Activated T-cell treated with anti-CD3 and anti-CD28 coated beads, Interleukin-2, amount 50 U/mL, for 1 hour (primary cell): ENCODE measurements at places on chromosomes 3 and 15.

- no peak for DNase-seq
These were observed 48.6 kb downstream of the UNC13C start for GRCh38 chr15:54026891-54027290.

- no peak for DNase-seq
These were observed 26.0 kb downstream of the DCBLD2 start for GRCh38 chr3:98875535-98875934.

DNA sequence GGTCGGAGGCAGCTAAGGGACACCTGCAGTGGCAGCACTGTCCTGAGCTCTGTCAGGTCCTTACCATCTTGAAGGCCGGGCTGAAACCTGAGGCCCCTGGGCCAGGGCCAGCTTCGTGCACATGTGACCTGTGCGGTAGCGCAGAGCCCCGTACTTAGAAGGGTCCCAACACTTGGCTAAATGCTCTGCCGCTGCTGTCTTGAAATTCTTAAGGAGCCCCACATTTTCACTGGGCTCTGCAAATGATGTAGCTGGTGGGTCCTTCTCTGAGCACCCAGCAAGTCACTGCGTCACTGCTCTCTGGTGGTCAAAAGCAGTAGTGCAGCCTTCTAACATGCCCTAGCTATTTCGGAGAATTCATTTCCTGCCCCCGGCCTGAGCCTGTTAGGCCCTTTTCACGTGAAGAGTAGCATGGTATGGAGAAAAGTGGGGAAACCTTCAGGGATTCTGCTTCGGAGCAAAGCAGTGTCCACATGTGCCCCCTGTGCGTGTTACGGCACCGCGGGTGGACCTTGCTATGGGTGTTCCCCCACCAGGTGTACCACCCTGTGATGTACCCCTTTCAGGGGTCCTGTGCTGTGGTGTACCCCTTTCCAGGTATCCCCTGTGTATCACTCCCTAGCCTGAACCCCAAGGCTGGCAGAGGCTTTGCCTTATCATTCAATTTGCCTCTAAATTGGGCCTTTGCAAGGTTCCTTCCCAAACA is 79.7 kb downstream of the TMEM266 start:
- peak; percentile 57 for DNase-seq

- no peak for DNase-seq
These were observed 30.4 kb downstream of the PSTPIP1 start for GRCh38 chr15:77025083-77025901.

GRCh38 chr3:129004639-129005295 is 3.7 kb downstream of the EFCC1 start:
- no peak for DNase-seq

DNA sequence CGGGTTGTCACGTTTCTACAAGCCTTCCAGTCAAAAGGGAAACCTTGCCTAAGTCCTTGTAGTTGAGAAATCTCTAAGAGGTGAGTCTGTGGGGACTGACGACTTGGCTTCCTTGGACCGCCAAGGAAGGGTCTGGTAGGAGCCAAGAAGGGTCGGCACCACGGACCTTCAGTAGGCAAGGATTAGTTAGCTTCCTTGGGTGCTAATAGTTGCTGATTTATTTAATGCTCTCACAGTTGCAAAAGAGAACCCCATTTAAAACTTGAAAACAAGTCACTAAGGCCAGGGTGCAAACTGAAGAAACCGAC is 361 bp upstream of the LCMT2 start:
- no peak for DNase-seq

- no peak for DNase-seq
These were observed 75.6 kb downstream of the ADAMTS17 start for GRCh38 chr15:100266166-100266565.

GRCh38 chr15:26891448-26892181 is 24.8 kb downstream of the GABRA5 start:
- DNase-seq: no peak

DNA sequence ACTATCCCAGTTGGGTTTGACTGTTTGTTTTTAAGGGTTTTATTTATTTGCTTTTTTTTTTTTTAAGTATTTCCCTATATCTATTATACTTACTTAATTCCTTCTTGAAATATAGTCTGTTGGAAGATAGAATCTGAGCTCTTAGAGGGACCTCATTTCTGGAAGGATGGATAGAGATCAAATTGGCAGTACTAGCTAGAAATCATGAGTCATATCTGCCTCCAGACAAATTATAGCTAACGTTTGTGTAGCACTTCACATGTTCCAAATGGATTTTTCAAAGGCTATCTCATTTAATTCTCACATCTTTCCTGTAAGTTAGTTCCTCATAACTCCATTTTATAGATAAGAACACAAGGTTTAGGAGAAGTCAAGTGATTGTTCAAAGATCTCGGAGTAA is 384.7 kb downstream of the ZIC1 start:
- no peak for DNase-seq

DNA sequence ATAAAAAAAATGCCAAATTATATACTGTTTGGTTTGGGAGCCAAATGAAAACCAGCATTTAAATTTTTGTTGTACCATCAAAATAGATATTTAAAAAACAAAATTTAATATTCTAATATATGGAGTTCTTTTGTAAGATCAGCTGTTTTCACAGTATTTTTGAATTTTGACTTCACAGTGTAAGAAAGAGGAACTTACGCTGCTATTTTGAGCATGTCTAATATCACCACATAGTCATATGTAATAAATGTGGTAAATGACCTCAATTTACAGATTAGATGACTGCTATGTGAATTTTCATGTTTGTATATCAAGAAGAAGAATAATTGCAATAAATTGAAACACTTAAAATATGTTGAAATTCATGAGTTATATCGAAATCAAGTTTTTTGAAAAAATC is 189.6 kb downstream of the ARRDC4 start:
- DNase-seq: no peak

DNA sequence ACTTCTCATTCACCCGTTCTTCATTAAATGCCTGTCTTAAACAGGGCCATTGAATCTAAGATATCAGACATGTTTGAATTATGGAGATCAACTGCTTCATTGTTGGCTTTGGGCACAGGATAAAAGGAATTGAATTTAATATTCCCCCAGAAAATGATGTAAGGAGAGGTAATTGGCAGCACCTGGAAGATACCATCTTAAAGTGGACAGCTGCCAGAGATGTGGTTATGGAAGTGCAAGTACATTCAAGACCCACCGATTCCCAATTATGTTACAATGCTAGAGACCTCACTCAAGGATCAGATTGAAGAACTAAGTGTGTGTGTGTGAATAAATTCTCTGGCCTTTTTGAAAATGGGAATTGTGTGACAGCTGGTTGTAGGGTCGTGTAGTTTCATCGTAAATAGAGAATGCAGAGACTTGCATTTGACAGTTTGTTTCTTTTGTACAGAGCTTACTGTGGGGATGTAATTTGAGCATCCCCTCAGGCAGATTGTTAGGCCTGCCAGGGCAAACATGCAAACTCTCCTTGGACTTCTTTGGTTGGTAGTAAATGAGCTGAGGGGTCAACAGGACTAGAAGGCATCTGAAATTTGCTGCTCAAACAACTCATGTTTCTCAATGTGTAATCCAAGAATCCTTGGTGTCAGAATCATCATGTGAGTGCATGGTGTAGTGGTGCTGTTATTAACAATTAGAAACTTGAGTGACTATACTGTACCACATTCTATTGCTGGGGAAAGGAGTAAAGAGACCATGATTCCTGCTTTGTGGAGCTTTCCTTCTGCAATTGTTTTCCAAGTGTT is 359.2 kb upstream of the THRB start:
- DNase-seq: no peak

GRCh38 chr15:60939389-60939788 is 289.7 kb downstream of the RORA start:
- DNase-seq: no peak

DNA sequence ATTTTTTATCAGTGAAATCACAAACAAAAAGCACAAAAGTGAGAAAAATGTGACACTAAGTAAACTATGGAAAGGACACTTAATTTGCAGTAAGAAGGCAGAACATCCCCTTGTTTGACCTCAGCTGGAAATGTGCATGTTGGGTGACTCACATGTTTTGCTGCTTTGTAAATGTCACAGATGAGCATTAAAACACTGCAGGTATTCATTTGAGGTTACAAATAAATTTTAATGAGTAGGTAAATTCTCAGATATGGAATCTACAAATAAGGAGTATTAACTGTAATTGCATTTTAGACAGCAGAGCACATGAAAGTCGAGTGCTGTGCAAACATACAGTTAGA is 20.3 kb downstream of the CHMP2B start:
- no peak for DNase-seq

DNA sequence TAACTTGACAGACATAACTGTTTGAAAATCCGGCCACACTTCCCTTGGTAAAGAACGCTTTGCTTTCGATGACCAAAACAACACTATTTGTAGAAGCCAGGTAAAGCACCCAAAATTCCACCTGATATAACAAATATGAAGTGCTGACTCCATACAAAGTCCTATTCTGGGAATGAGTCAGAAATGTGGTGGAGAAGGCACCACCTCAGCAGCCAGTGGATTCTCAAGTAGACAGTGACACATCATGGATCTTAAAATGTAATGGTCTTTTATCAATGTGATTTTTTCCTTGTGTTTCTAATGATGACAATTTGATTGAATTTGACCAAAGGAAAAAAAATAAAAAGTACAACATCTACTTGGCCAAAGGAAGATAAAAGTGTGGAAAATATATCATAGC is 135.0 kb upstream of the WNT5A start:
- no peak for DNase-seq

GRCh38 chr3:120203016-120203415 is 82.0 kb downstream of the GPR156 start:
- DNase-seq: no peak

GRCh38 chr3:122103821-122104514 is 48.8 kb downstream of the CD86 start:
- DNase-seq: no peak

DNA sequence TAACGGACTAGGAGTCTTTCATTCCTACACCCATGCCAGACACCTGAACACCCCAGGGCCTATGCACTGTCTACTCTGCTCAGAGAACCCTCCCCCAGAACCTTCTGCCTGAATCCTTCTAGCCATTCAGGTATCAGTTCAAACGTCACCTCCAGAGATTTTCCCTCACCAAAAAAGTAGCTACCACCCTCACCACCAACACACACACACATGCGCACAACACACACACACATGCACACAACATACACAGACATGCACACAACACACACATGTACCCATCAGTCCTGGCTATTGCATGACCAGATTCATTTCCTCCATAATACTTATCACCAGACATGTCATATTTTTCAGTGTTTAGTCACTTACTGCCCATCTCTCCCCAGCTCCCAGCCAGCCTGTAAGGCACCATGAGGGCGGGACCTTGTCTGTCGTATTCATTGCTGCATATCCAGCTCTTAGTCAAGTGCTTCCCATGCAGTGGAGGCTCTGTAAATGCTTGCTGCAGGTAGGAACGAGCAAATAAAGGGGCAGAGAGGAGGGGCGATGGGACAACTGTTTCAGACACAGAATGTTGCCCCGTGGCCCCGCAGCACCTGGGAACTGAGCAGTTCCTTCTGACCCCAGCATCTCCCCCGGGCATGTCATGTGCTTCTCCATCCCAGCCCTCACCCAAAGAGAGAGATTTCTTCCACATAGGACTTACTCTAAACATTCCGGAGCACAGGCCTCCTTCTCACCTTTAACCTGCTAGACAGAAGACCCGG is 29.2 kb downstream of the XXYLT1 start:
- no peak for DNase-seq

DNA sequence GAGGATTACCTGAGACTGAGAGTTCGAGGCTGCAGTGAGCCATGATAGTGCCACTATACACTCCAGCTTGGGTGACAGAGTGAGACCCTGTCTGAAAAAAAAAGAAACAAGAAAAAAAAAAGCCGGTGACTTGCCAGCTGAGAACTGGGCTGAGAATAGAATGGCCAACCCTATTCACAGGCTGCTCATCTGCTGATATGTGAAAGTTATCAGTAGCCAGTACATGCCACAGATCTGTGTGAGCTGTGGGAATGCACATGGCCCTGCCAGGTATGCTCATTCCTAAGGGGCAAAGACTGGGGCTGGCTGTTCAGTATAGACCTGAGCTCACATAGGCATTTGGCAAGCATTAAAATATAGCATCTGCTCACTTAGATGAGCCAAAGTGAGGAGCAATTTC is 30.9 kb downstream of the IL20RB start:
- no peak for DNase-seq

- no peak for DNase-seq
These were observed 819.9 kb upstream of the DPPA4 start for GRCh38 chr3:110157221-110157620.

DNA sequence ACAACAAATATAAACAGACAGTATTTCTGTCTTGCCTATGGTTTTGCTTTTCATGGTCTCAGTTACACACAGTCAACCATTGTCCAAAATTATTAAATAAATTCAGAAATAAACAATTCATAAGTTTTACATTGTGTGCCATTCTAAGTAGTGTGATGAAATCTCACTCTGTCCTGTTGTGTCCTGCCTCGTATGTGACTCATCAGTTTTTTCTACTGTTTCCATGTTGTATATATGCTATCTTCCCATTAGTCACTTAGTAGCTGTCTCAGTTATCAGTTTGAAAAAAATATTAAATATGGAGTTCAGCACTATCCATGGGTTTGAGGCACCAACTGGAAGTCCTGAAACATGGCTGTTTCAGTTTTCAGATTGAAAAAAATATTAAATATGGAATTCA is 282.4 kb upstream of the GRM7 start:
- no peak for DNase-seq

DNA sequence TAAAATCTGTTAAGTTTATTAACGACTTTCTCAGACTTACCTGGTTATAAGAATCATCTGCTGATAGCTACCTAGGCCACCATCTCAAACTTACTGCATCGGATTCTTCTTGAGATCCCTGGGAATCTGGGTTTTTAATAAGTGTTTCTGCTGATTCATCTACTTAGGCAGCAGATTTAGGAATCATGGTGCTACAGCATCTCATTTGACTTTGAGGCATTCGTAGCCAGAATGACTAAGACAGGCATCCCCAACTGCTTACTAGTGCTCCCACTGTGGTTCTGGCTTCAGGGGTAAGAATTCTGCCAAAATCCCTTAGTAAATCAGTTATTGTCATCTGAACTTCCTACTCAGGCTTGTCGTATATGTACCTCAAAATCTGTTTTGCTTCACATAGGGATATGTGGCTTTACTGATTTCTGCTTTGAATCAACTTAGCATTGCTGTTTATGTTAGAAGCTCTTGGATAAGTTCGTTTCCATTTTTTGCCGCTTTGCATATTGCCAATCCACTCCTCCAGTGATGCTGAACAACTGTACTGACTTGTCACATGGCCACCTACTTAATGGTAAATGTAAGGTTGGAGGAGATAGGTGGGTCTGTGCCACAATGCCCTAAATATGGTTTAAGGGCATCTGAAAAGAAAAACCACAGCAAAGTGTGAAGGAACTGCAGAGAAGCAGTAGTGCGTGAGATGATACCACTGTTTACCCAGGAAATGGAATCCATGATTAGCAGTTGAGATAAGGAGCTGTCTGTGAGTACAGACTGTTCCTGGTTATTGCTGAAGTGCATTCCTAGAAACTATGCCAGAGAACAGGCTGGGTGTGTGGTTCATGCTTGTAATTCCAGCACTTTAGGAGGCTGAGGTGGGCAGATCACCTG is 60.3 kb downstream of the MAP6D1 start:
- no peak for DNase-seq

- no peak for DNase-seq
These were observed 210.3 kb upstream of the CNTN6 start for GRCh38 chr3:882533-882932.

GRCh38 chr15:74375303-74375693 is 7.9 kb upstream of the CYP11A1 start:
- peak; percentile 78 for DNase-seq
